ENCODE measurements at places on chromosomes 3 and 15. TPM values are rescaled to one million over a fixed set of nuclear protein-coding genes. Genes with fewer than 3 reads are reported as not detected.

The CAV3 gene
- not detected for total RNA-seq

The ALG1L2 gene
- not detected for total RNA-seq

The KCNMB3 gene
- total RNA-seq: 1.4 TPM

The TEX55 gene
- total RNA-seq: not detected

The EPHB1 gene
- 0.99 TPM for total RNA-seq

The C2CD4B gene
- 1.1 TPM for total RNA-seq

The HYAL1 gene
- 20.8 TPM for total RNA-seq
